ENCODE measurements at places on chromosomes 1 and 21.

DNA sequence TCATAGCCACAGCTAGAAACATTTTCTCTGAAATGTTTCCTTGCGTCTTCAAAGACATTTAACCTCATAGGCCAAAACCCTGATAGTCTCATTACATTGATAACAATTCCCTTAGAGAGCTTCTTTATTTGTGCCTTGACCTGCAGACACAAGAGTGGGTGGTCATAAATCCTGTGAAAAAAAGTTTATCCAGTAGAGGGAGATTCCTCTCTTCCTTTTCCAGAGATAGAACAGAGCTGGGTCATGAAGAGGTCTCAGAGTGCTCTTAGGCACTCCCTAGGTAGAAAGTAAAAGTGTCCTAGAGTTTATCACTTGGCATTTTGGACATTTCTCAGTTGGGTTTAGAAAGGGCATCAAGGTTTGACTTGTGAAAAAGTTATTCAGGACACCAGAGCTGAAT lies 426.1 kb downstream of the NUF2 start:
- DNase-seq, result no peak

GRCh38 chr1:6928106-6928885 lies 143.0 kb downstream of the CAMTA1 start:
- no peak for DNase-seq

GRCh38 chr1:19110257-19110927 lies 99.7 kb downstream of the UBR4 start:
- DNase-seq, result no peak

GRCh38 chr1:179184403-179184802 lies 45.1 kb downstream of the ABL2 start:
- no peak for DNase-seq

DNA sequence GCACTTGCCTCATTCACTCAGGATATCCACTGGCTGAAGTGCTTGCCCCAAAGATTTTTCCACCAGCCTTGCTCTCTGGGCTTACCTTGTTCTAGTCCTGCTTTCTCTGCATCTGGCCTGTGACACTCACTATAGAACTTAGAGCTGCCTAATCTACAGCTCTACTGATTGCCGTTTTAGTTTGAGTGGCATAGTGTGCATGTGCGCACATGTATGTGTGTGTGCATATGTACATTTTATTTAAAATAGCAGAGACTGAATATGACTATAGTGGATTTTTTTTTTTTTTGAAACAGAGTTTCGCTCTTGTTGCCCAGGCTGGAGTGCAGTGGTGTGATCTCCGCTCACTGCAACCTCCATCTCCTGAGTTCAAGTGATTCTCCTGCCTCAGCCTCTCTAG lies 92.0 kb upstream of the CCDC190 start:
- DNase-seq, result no peak

DNA sequence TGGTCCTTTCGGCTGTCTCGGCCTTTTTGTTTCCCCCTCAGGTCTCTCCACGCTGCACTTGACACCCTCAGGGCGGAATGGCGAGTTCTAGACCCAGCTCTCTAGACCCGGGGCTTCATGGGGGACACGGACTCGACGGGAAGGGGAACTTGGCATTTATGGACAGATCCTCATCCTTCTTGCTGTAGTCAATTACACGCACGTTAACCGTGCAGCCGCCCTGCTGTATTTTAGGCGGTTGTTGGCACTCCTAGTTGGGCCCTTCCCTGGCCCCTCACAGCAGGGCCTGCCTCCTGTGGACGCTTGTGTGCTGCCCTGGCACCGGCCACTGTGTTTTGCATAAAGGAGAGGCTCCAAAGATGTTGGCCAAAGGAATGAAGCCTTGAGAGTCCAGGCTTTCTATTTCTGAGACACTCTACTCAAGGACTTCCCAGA lies 558 bp upstream of the BTG3 start:
- no peak for DNase-seq

- DNase-seq, result no peak
Measured at GRCh38 chr1:113931451-113931851, 2.3 kb downstream of the HIPK1 start.

GRCh38 chr1:15833842-15834405 lies 13.6 kb upstream of the SPEN start:
- no peak for DNase-seq

DNA sequence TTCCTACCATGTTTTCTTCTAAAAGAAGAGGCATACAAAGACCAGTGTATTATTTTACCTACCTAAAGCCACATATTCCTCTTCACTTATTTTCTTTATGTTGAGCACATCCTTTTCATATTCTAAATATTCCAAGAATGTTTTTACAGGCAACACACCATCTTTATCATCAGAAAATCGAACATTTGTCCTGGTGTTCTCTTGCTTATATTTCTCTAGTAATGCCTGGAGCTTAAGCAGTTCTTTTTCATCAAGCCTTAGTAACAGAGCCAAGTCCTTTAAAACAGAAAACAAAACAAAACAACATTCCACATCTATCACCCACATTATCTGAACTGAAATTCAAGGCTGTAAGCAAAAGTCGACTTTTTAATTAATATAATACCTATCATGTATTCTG lies 88.7 kb downstream of the IARS2 start:
- DNase-seq, result no peak

DNA sequence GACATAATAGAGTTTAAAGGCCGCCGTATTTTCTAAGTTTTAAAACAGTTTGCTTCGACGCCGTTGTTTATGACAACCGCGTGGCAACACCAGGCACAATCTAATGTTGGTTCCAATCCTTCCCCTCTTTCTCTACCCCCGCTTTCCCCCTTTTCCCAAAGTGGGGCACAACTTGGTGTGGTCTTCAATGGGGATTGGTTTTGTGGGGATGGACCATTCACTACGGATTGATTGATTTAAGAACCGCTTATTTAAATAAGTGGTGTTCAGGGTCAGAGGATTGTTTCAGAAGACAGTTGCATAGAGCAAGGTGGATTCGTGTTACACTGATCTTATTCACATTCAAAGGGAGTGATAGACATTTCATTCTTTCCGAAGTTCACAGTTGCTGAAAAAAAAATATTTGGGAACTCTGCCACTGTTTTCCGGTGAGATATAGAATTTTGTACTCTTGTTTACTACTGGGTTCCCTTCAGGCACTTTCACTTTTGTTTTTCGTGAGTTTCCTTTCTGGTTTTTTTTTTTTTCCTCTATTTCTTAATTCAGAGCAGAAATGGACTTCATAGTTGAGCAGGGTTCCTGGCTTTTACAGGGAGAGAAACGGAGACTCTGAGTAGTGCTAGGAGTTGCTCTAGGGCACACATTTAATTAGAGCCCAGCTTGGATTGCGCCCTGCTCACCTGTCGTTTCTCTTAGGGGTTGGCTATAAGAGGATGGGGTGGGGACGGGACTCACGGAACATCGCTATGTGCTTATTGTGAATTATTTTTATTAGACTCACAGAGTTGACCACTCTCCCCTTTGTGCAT lies 79.6 kb upstream of the AK4 start:
- no peak for DNase-seq

GRCh38 chr1:206905295-206906164 lies 8.3 kb downstream of the IL24 start:
- no peak for DNase-seq

- no peak for DNase-seq
Measured at GRCh38 chr1:207919523-207920170, 8.7 kb upstream of the CD34 start.

- DNase-seq, result no peak
Measured at GRCh38 chr1:153569465-153569864, 3.8 kb upstream of the S100A2 start.

- no peak for DNase-seq
Measured at GRCh38 chr1:102500758-102501157, 504.0 kb upstream of the OLFM3 start.

DNA sequence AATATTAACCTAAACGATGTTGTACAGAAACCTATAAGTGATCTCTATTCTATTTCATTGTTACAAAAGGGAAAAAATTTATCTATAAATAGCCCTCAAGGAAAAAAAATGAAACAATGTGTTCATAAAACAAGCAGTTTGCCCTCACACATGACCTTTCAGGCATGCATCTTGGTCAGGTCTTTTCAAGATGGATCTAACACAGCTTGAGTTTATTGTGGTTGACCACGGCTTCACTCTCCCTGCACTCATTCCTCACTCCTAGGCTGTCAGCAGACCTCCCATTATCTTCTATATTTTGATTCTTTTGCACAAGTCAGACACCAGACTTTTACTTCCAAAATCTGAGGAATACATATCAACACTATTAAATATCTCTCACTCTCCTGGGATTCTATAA lies 544.3 kb downstream of the KCNT2 start:
- DNase-seq, result no peak

DNA sequence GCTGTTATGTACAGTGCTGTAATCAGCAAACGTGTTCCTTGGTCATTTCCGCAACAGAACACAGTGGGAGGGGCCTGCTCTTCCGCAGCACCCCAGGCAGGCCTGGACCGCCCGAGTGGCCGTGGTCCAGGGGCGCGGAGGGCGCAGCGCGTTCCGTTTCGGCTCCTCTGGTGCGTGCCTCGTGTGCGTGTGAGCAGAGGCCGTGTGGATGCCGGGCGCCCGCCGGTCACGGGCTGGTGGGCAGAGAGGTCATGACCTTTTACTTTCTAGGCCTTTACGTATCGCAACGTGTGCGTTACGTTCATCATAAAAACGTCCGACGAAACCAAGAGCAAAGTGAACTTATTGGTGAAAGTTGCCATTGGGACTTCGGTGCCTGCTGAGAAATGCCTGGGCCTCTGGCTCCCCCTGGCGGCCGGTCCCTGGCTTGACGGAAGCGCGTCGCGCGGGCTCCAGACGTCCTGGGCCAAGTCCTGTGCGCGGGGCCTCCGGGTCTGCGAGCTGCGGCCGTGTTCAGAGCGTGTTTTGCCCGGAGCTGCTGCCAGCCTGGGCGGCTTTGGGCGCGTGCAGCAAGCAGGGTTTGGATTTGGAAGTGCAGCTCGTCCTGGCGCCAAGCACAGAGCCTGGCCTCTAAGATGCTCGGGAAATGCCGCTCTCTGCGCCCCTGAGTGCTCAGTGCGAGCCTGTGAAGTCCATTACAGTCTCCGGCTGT lies 34.4 kb downstream of the COL18A1 start:
- DNase-seq, result peak; percentile 66

GRCh38 chr1:113326976-113327375 lies 63.3 kb upstream of the MAGI3 start:
- no peak for DNase-seq

DNA sequence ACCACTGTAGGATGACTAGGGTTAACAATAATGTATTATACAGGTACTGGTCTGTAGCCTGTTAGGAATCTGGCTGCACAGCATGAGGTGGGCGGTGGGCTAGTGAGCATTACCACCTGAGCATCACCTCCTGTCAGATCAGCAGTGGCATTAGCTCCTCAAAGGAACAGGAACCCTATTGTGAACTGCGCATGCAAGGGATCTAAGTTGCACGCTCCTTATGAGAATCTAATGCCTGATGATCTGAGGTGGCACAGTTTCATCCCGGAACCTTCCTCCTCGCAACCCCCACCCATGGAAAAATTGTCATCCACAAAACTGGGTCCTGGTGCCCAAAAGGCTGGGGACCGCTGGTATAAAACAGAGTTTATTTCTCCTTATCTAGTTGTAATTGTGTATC lies 147.6 kb downstream of the FGGY start:
- no peak for DNase-seq

DNA sequence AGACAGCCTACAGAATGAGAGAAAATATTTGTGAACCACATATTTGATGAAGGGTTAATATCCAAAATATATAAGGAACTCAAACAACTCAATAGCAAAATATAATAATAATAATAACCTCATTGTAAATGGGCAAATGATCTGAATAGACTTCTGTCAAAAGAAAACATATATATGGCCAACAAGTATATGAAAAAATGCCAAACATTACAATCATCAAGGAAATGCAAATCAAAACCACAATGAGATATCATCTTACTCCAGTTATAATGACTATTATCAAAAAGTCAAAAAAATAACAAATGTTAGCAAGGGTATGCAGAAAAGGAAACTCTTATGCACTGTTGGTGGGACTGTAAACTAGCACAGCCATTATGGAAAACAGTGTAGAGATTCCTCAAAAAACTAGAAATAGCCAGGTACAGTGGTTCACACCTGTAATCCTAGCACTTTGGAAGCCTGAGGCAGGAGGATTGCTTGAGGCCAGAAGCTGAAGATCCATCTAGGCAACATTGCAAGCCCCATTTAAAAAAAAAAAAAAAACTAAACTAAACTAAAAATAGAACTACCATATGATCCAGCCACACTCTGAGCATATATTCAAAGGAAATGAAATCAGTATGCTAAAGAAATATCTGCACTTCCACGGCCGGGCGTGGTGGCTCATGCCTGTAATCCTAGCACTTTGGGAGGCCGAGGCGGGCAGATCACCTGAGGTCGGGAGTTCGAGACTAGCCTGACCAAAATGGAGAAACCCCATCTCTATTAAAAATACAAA lies 17.3 kb upstream of the TRIM67 start:
- no peak for DNase-seq

DNA sequence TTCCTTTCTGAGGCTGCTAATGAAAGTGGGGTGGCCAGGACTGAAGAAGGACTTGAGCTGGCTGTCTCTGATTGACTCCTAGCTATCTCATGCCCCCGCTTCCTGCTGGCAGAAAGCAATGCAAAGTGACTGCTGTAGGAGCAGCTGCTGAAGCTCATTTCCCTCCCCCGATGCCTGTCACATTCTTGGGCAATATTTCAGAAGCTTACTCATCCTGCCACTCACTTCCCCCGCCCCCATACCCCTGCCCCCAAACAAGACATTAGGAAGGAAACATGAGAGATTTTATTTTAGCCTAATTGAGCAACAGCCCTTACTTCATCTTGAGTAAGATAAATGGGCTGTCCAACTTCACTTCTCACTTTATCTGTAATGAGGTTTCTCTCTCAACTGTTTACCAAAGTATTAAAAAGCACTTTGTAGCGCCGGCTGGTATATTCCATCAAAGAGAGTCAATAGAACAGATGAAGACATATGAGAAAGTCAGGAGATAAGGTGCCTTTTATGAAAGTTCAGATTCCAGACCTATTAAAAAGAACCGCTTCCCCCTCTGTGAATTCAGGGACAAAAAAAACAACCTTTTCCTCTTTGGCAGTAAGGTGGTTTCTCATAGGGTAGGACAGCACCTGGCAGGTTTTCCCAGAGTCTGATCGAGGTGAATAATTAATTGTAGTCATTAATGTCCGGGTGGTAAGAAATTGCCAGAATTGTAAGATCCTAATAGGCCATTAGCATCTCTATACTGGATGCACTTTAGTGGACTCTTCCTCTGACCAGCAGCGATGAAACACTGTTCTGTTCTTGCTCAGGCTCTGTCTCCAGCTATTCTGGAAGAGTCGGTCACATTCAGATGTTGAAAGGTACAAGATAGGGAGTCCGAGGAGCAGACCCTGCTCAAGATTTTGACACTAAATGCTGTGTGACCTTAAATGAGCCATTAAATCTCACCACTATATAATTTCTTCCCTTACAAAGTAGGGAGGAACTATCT lies 70.2 kb downstream of the SH3GLB1 start:
- DNase-seq, result peak; percentile 4

DNA sequence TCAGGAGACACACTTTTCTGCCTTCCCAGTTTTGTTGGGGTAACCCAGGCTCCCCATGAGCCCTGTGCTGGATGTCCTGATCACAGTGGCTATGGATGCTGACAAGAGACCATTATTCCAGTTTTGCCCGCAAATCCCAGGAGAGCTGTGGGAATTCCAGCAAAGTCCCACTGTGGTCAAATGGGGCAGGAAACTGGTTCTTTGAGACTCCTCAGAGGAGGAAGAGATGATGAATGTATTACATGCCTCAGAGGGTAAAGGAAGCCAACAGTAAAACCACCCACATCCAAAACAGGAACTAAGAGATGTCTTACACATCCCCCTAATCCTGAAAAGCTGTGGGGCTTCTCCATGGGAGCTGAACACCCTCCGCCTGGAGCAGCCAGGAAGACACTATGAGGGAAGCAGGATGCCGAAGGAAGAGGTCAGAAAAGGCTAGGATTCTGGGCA lies 12.8 kb upstream of the MPZL1 start:
- no peak for DNase-seq

- no peak for DNase-seq
Measured at GRCh38 chr1:219090607-219091006, 83.1 kb upstream of the LYPLAL1 start.

All from stimulated activated CD8-positive, alpha-beta memory T cell treated with anti-CD3 and anti-CD28 coated beads, Interleukin-12 subunit alpha, Interleukin-12 subunit beta, amount 100 ng/mL, for 4 hours (primary cell).